A549 treated with CpdA at 1 μM for 4 hours (cell line): ENCODE measurements at places on chromosomes 7 and 10. TPM values are rescaled to one million over a fixed set of nuclear protein-coding genes. Genes with fewer than 3 reads are reported as not detected.

The ENTPD7 gene
- total RNA-seq: 12.1 to 19.9 TPM (median 14.9 TPM) in 5 replicates

The LBX1 gene
- not detected in 5 replicates for total RNA-seq

The TMEM130 gene
- total RNA-seq: 0.33 to 0.52 TPM (median 0.46 TPM) in 5 replicates

The IGFBP1 gene
- 22.2 to 36.3 TPM (median 30.8 TPM) in 5 replicates for total RNA-seq

The AGBL3 gene
- 0.73 to 1.4 TPM (median 1.1 TPM) in 5 replicates for total RNA-seq

The MIOS gene
- total RNA-seq: 16.7 to 21.2 TPM (median 18.9 TPM) in 5 replicates

The RELN gene
- total RNA-seq: 0.03 to 0.06 TPM in 2 of 5 replicates, not detected in the others

The PLEKHS1 gene
- 0.02 to 0.13 TPM (median 0.07 TPM) in 4 of 5 replicates, not detected in the other for total RNA-seq

The GLI3 gene
- 0.16 to 0.33 TPM (median 0.21 TPM) in 5 replicates for total RNA-seq

The SUN3 gene
- 0.15 to 0.91 TPM in 2 of 5 replicates, not detected in the others for total RNA-seq
